Spinal cord (tissue), 10 donors: ENCODE measurements at places on chromosomes 7 and 10.

GRCh38 chr7:45911311-45911710 lies 9.8 kb downstream of the IGFBP3 start:
- DNase-seq, result no peak

- no peak for DNase-seq
Measured at GRCh38 chr10:6247041-6247712, 44.4 kb downstream of the PFKFB3 start.

GRCh38 chr7:1939434-1940401 lies 269.6 kb downstream of the ELFN1 start:
- DNase-seq, result no peak

GRCh38 chr7:130907439-130907838 lies 173.4 kb upstream of the KLF14 start:
- no peak for DNase-seq

GRCh38 chr7:101232141-101232850 lies 5.3 kb downstream of the CLDN15 start:
- DNase-seq, result no peak
